ENCODE measurements at places on chromosomes 3 and 15. TPM values are rescaled to one million over a fixed set of nuclear protein-coding genes. Genes with fewer than 3 reads are reported as not detected.

- DNase-seq = no peak
These were observed 15.3 kb upstream of the EPHB3 start for GRCh38 chr3:184546252-184546651.

GRCh38 chr15:69997813-69998212 lies 99.9 kb downstream of the TLE3 start:
- no peak for DNase-seq

Gene ACOX2
- 39.6 TPM for polyA plus RNA-seq

Gene PAK6
- polyA plus RNA-seq = 6.3 TPM

Gene TGM5
- polyA plus RNA-seq = not detected

- DNase-seq = no peak
These were observed 5.1 kb upstream of the NEDD4 start for GRCh38 chr15:55998478-55998877.

- no peak for DNase-seq
These were observed 35.6 kb downstream of the SLC51A start for GRCh38 chr3:196251918-196252317.

- DNase-seq = no peak
These were observed 755 bp downstream of the PTPN9 start for GRCh38 chr15:75578173-75578947.

DNA sequence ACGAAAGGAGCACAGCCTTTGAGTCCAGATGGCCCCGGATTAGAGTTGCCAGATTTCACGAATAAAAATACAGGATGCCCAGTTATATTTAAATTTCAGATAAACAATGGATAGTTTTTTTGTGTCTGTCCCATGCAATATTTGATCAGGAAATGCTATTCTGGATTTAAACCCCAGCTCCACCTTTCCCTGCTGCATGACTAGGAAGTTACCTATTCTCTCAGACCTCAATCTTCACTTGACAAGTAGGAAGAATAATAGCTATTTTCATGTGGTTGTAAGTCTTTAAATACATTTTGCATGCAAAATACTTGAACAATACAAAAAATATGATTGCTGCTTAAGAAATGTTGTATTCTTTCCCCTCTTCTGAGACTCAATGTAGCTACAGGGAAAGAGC lies 125.3 kb upstream of the P2RY1 start:
- DNase-seq = no peak

GRCh38 chr15:69253156-69253555 lies 45.6 kb upstream of the PAQR5 start:
- no peak for DNase-seq

Gene NPAP1
- polyA plus RNA-seq = 0.37 TPM

DNA sequence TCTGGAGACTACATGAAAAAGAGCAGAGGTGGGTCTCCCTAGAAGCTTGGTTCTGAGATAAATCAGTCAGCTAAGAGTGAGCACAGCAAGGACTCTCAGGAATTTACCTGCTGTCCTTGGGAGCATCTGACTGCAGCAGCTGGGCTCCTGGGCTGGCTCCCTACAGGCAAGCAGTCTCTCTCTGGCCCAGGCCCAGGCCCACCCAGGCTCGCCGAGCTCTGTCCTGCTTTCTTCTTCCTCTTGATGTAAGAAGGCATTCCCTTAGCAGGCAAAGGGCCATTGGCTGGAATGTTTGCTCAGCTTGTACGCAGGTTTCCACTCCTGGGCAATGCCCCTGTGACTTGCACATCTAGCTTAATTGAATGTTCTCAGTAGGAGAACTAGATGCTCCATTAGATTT lies 4.3 kb upstream of the RBP2 start:
- no peak for DNase-seq

Gene CHRM5
- 0.13 TPM for polyA plus RNA-seq

Gene FBXL22
- 1.8 TPM for polyA plus RNA-seq

DNA sequence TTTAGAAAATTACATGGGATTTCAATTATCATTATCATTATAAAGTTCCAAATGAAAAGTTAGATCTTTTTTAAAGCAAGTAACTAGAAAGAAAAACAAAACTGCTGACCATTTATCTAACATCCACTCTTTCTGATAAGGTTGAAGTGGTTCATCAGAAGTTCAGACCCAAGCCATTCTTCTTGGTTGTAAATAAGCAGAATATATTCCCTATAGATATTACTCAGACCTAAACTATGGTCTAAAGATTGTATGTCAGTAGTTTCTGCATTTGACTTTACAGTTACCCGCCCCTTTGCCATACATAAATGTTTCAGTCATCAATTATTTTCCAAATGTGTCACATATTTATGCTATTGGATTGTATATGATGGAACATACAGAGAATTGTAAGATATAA lies 136.7 kb downstream of the PLOD2 start:
- no peak for DNase-seq

DNA sequence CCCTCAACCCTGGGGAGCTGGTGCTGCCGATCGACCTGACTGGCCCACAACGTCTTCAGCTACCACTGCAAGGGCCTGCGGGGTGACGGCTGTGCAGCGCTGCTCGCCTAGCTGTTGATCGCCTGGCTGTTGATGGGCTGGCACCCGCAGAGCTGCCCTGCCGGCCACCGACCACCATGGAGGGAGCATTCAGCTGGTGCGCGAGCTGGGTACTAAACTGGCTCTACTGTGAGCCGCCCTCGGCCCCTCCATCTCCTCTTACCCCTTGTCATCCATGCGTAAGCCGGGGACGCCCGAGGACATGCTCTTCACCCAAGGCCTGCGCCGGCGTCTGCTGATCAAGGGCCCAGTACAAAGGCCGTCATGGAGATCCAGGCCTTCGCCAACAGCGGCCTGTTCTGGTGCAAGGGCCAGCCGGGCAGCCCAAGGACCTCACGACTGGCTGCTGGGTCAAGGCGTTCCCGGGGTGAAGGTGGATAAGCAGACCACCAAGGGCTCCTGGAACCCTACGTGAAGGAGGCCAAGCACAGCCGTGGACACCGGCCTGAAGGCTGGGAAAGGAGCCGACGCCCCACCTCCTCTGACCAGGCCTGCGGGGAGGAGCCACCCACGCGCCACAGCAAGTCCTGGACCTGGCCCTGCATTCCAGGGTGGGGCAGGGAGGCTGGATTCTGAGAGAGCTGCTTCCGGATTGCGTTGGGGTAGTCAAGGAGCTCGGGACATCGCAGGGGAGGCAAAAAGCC lies 46.9 kb downstream of the SFMBT1 start:
- no peak for DNase-seq

DNA sequence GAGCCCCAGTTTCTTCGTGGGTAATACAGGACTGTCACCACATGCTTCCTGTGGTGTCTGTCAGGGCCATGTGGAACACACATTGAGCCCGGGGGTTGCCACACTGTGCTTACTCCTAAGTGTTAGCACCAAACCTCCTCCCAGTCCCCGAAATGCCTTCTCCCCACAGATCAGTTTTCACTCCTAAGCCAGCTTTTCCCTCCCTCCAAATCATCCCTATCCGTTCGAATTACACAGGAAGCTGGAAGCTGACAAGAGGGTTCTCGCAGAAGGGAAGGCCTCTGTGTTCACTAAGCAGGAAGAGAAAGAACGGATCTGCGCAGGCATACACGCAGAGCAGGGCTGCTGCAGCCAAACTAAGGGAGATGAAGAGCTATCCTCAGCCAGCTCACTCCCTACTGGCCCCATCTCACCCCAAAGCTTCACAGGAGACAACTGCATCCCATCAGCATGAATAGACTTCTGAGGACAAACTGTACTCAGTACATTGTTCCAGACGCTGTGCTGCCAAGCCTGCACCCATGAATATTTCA lies 32.3 kb downstream of the XXYLT1 start:
- no peak for DNase-seq

DNA sequence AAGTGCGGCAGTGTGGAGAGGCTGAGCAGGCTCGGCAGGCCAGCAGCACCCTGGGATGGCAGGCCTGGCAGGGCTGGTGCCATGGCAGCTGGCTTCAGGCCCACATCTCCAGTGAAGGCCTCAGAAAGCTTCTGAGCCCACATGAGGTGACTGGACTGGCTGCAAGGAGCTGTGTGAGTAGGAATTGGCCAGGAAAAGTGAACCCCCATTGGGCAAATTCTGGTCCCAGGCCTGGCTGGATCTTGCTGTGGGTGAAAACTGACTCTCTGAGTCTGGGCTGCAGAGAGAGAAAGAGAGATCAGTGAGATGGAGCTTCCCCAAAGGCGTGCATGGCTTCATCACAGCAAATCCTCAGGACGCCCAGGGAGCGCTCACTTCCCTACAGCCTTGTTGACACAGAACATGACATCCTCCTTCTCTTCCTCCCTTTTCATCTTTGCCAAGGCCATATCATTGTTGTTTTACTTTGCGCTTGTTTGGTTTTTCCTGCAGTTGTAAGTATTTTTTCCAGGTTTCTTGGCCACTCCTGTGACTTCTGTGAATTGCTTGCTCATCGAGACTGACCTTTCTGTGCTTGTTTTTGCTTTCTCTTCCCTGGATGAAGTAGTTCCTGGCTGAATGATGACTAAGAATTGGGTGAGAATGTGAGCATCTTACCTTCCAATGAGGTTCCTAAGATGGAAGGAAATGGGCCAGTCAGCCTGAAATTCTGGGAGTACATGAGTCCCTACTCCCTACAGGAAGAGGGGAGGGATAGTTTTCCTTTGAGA lies 299.1 kb downstream of the TLE3 start:
- no peak for DNase-seq

- DNase-seq = peak; percentile 43
These were observed 28.9 kb downstream of the FBXW12 start for GRCh38 chr3:48400824-48401433.

GRCh38 chr3:72887705-72888545 lies at the start of gene GXYLT2:
GXYLT2 (plus strand) TSS chr3:72888046; CDS start chr3:72888234, 188 bp downstream.
- DNase-seq = no peak
